ENCODE measurements at places on chromosomes 6 and 20. TPM values are rescaled to one million over a fixed set of nuclear protein-coding genes. Genes with fewer than 3 reads are reported as not detected.

RIPPLY2 gene
- not detected for total RNA-seq

C20orf96 gene
- 1.9 TPM for total RNA-seq

MYLK4 gene
- 0.64 TPM for total RNA-seq

HCRTR2 gene
- total RNA-seq: not detected

NR2E1 gene
- total RNA-seq: not detected

GABRR1 gene
- total RNA-seq: not detected

PSMB1 gene
- 370 TPM for total RNA-seq

BEND6 gene
- 13.4 TPM for total RNA-seq

GINM1 gene
- total RNA-seq: 69.1 TPM
